ENCODE measurements at places on chromosomes 3 and 15.

GRCh38 chr3:178907081-178907480, 164.5 kb downstream of the ZMAT3 start:
- DNase-seq, result no peak

GRCh38 chr3:187828579-187829452, 83.5 kb upstream of the BCL6 start:
- DNase-seq, result no peak

GRCh38 chr3:144429719-144430121, 458.1 kb downstream of the DIPK2A start:
- DNase-seq, result no peak

GRCh38 chr3:42477696-42478095, 24.7 kb upstream of the VIPR1 start:
- DNase-seq, result no peak

DNA sequence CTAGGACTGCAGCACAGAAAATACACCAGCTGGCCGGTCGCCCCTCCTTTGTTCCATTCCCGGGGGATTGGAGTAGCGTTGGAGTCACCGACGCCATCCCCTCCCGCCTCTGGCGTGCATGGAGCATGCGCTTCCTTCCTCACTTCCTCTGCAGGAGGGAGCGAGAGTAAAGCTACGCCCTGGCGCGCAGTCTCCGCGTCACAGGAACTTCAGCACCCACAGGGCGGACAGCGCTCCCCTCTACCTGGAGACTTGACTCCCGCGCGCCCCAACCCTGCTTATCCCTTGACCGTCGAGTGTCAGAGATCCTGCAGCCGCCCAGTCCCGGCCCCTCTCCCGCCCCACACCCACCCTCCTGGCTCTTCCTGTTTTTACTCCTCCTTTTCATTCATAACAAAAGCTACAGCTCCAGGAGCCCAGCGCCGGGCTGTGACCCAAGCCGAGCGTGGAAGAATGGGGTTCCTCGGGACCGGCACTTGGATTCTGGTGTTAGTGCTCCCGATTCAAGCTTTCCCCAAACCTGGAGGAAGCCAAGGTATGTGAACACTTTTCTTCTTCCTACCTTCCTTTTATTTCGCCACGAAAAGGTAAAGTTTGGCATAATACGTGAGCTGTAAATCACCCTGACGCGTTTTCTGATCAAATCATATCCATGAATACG, at the start of gene SCG3:
SCG3 (plus strand) TSS at position 201 of the 661 bp plus-strand sequence; CDS start at position 454, 253 bp downstream.
- peak; percentile 18 for DNase-seq

Data from T-helper 1 cell (primary cell).